ENCODE measurements at places on chromosomes 11 and 22. TPM values are rescaled to one million over a fixed set of nuclear protein-coding genes. Genes with fewer than 3 reads are reported as not detected.

DNA sequence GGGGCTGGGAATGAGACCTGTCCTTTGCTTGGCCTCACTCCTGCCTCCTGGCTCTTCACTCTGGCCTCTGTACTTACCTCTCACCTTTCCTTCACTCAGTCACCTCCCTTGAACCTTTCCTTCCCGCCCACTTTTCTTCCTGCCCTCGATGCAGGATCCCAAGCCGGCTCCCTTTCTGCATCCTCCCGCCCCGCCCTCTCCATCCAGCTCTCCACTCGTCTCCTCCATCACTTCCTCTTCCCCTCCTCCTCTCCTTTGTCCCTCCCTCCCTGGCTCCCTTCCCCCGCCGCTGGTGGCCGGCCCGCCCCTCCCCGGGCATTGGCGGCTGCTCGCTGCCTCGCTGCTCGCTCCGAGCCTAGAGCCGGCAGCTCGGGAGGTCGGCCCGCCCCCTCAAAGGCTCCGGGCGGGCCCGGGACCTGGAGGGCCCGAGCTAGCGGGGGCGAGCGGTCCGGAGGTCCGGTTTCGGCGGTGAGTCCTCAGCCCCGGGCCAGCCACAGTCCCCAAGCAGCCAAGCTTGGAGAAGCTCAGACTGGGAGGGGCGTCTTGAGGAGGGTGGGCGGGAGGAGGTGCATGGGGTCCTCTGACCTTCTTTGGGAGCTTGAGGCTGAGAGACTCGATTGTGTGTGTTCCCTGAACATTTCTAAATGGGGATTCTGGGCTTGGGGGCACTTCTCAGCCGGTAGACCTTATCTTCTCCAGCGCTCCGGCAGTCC lies 13.8 kb downstream of the PHLDB1 start:
- peak; percentile 95 for DNase-seq

DNA sequence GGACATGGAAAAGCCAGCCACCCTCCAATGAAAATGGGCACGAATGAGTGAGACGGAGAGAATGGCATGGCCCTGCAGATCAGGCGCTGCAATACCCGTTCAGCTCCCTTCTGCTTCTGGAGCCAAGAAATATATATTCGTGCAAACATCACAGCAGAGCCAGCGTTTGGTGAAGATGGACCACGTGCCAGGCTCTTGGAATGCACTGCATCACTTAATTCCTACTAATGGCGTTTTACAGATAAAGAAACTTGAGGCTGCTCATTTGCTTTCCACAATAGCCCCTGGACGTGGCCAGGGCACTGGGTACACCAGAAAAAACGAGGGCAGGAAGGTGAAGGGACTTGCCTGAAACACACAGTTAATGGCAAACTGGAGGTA lies 1.6 kb upstream of the FXYD2 start:
- peak; percentile 75 for DNase-seq

GRCh38 chr22:45863981-45864751 lies 112.8 kb downstream of the WNT7B start:
- peak; percentile 86 for DNase-seq

DNA sequence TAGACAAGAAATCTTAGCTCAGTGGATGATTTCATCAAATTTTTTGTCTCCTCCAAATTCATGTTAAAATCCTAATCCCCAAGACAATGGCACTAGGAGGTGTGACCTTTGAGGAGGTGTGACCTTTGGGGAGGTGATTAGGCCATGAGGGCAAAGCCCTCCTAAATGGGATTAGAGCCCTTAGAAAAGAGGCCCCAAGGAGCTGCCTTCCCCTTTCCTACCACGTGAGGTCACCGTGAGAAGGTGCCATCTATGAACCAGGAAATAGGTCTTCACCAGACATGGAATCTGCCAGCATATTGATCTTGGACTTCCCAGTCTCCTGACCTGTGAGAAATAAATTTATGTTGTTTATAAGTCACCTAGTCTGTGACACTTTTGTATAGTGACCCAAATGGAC lies 138.7 kb downstream of the TRIM29 start:
- DNase-seq, result no peak

GRCh38 chr22:42299586-42300258 lies 29.3 kb upstream of the TCF20 start:
- DNase-seq, result peak; percentile 76

Gene TRIM29
- 26.6 TPM for total RNA-seq

DNA sequence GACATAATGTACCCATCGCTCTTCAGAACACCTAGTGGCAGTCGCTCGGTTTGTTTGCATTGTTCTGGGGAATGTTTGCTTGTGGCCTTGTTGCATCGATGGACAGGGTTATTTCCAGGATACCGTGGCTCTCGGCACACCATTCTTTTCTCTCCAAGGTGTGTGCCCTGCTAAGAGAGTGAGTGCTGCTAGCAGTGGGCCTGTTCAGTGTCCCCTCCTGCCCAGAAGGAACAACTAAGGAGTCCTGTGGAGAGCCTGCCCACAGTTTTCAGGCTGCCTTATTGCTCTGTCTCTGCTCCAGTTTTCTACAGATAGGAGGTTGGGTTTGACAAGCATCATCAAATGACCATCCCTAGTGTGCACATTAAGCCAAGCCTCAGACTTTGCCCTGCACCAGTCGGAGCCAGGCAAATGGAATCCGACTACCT lies 1.4 kb downstream of the CRY2 start:
- no peak for DNase-seq

GRCh38 chr22:48098243-48098920 lies 1335.9 kb downstream of the TBC1D22A start:
- no peak for DNase-seq

DNA sequence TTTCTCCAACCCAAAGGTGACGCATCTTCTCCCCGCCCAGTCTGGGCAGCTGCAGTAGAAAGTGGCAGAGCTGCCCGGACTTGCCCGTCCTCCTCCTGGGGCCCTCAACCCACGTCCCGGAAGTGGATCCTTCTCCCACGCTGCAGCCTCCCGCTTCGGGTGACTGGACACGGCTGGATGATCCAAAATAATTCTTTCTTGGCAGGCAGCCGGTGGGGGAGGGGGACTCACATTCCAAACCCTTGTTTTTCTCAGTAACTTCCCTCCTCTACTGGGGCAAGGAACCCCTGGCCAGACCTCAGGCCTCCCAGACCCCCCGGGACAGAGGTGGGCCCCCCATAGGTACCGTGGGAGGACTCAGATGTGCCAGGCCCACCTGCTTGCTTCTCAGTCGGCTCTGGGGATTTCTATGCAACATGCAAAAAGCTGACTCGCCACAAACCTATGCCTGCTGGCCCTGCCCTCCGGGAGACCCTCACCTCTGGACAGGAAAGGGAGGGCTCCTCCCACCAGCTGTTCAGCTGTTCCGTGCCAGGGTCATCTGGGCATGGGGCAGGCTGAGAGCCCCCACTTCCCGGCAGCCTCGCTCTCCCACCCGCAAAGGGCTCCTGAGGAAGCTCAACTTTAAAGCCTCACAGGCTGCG lies 1.4 kb downstream of the PLXNB2 start:
- DNase-seq, result peak; percentile 90

GRCh38 chr11:71311176-71311925 lies 59.0 kb upstream of the SHANK2 start:
- no peak for DNase-seq

GRCh38 chr22:33785283-33785968 lies 134.8 kb downstream of the LARGE1 start:
- no peak for DNase-seq

Gene PAX6
- total RNA-seq, result not detected

DNA sequence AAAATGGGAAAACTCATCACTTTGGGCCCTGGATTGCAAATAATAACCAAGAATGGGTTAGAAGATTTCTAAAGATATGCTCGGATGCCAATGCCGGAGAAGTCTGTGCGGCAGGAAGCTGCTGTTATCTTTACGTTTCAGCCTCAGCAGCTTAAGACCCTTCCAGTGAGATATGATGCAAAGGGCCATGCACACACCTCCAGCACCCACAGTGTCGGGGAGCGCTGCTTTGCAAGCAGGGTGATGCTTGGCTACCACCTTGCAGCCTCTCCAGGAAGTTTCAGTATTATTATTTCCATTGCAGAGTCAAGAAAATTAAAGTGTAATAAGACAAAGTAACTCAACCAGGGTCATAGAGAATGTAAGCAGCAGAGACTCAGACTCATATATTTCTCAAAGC lies 37.3 kb downstream of the LARGE1 start:
- no peak for DNase-seq

Gene INPPL1
- total RNA-seq, result 199 TPM

GRCh38 chr22:30749272-30749671 lies 54.6 kb downstream of the OSBP2 start:
- DNase-seq, result no peak

GRCh38 chr11:20160425-20161229 lies at the start of gene DBX1:
Gene DBX1 (minus strand): TSS chr11:20160475. CDS start chr11:20160324, 151 bp downstream.
- no peak for DNase-seq

DNA sequence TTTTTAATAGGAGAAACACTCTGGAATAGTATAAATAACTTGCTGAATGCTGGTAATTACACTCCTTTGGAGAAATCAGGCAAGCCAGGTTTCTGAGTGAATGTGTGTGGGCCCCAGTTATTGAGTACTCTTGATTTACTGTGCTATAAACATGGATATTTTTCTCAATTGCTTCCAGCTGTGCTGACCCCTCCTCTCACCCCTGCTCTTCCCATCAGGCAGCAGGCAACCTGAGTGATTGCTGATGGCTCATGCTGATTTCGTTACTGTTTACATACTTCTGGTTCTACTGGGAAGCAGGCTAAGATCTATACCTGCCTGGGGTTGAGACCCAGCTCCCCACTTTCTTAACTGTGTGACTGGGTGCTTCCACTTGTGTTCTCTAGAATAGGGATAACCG lies 68.5 kb downstream of the DHCR7 start:
- DNase-seq, result no peak

DNA sequence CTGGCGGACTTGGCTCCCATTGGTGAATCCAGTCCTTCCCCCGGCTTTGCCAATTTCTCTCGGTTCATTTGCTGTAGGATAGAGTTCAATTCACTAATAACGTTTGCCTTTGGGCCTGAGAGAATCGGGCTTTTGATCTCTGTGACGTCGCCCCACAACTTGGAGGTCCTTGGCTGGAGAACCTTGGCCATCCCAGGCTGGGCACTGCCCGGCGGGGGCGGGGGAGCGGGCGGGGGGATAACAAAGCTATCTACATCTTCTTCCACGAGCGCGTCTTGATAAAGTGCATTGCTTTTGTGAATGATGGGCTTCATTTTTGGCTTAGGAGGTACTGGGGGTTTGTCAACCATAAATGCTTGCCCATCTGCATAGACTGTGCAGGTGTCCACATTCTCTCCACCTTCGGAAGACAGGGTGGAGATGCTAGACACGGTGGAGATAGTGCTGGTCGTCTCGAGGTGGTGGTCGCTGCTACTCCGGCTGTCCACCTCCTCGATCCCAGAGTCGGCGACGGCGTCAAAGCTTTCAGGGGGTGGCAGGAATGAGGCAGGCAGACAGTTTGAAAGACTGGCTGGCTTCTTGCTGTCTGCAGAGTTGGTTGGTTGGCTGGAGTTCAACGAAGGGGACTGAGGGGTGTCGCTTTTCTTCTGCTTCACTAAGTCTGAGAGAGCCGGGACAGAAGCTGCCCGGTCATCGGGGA lies 87.1 kb downstream of the CTTN start:
- no peak for DNase-seq

Gene CDC42EP2
- total RNA-seq, result 28.9 TPM

- DNase-seq, result no peak
Observed at GRCh38 chr11:67492069-67492727, 9.4 kb downstream of the AIP start.

DNA sequence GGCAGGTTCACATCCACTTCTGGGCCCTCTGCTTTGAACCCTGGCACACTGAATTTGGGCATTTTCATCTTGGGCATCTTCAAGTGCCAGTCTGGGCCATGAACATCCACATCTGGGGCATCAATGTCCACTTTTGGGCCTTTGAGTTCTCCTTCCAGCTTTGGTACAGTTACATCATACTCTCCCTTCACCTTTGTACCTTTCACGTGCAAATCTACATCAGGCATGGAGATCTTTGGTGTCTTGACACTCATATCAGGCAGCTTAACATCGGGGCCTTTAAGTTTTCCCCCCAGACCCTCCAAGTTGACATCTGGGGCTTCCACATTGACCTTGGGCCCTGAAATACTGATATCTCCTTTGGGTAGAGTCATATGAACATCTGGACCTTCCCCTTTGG lies 14.5 kb downstream of the AHNAK start:
- no peak for DNase-seq

GRCh38 chr22:41949297-41949965 lies 2.5 kb upstream of the CENPM start:
- no peak for DNase-seq

GRCh38 chr11:67374571-67375281 lies 1.3 kb upstream of the CLCF1 start:
- DNase-seq, result no peak

DNA sequence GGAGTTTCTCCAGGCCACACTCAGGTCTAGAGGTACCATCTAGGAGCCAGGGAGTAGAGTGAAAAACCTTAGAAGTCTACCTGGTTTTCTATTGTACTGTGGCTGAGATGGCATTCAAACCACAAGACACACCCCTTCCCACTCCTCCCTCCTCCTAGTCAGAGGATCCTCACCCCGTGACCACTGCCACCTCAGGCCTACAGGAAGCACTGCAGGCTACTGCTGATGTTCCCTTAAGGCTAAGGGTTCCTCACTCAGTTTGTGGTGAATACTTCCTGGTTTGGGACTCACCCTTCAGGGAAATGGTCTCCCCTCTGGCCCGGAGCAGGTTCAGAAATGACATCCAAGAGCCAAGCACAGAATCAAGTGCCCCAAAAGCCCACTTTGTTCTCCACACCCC lies 1293.9 kb downstream of the JRKL start:
- no peak for DNase-seq

DNA sequence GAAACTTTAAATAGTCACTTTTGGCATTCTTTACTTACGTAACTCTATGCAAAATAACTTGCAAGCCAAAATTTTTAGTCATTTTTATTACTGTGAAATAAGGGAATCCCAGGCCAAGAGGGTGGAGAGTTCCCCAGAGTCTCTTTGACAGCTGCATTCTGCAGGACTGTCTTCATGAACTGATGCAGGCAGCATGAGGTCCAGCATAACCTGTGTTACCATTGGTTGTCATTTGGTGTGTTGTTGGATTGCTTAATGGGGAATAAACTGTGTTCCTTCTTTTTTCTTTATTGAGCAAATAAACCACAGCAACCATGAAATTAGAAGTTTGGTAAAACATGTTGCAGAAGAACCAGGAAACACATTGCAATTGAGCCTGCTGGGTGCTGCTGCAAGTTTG lies 24.6 kb downstream of the MMP27 start:
- DNase-seq, result no peak

DNA sequence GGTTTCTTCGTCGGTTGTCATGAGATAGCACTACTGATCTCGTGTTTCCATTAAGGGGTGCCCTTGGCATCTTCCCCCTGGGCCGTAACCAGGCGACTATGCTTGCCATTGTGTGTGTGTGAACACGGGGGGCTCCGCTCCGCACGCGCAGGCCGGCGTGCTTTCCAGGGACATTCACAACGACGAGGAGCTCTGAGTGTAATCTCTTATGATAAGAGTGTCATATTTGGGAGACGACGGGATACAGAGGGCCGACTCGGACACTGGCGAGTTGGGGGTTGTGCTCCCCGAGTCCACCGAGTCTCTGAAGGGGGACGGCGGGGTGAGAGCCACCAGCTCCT lies 170.9 kb upstream of the CTSC start:
- peak; percentile 52 for DNase-seq

- DNase-seq, result no peak
Observed at GRCh38 chr22:21451545-21452520, 15.4 kb upstream of the TMEM191C start.
